ENCODE measurements at places on chromosomes 13 and 19. TPM values are rescaled to one million over a fixed set of nuclear protein-coding genes. Genes with fewer than 3 reads are reported as not detected.

The FFAR3 gene
- not detected for total RNA-seq

The VSIG10L gene
- total RNA-seq = 3.1 TPM

The SHC2 gene
- total RNA-seq = 64.7 TPM

The TPTE2 gene
- not detected for total RNA-seq

The LCP1 gene
- 10.1 TPM for total RNA-seq

The EMP3 gene
- 8.5 TPM for total RNA-seq

The DYRK1B gene
- total RNA-seq = 44.2 TPM

The LHB gene
- total RNA-seq = not detected

The FBN3 gene
- 1.8 TPM for total RNA-seq

The PNMA8A gene
- 216 TPM for total RNA-seq

All from dorsolateral prefrontal cortex (tissue), 122 donors.